ENCODE measurements at places on chromosomes 6 and 20.

DNA sequence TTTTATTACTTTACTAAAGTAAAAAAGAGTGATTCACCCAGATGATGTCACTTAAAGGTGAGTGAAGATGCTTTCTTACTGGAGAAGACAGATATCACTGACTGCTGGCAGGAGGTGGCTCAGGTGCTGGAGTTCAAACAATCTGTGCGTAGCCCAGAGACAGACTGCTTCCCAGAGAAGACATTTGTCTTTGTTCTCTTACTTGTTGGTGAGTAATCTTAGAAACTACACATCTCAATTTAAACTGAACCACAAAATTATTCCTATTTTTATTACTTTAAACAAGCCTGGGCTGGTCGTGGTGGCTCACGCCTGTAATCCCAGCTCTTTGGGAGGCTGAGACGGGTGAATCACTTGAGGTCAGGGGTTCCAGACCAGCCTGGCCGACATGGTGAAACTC is 92.2 kb downstream of the CEP162 start:
- H3K36me3 ChIP-seq = no peaks in the 10 kb centered on the region
- no peak overlapping the region for H3K4me3 ChIP-seq
- peaks cover 3% of the 10 kb centered on the region for H3K4me1 ChIP-seq
- H3K27me3 ChIP-seq = no peaks in the 10 kb centered on the region
- no peak overlapping the region for H3K27ac ChIP-seq
- no peak for DNase-seq

DNA sequence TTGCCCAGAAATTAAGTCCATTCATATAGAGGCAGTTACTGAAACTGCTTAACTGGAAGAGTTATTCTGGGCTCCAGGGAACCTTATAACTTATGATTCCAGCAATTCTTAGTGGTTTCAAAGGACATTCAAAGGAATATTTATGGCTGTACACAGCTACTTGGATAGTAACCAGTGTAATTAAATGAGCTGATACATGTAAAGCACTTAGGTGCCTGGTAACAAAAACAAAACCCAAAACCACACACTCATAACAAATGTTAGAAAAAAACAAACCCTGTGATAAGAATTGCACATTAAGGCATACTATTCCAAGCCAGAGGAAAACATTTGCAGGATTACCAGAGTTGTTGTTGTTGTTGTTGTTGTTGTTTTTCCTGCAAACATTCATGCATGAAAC is 51.5 kb downstream of the STK4 start:
- no peak for DNase-seq
- no peaks in the 10 kb centered on the region for H3K27me3 ChIP-seq
- no peaks in the 10 kb centered on the region for H3K36me3 ChIP-seq
- H3K4me3 ChIP-seq = no peak overlapping the region
- peaks cover 5% of the 10 kb centered on the region for H3K4me1 ChIP-seq

DNA sequence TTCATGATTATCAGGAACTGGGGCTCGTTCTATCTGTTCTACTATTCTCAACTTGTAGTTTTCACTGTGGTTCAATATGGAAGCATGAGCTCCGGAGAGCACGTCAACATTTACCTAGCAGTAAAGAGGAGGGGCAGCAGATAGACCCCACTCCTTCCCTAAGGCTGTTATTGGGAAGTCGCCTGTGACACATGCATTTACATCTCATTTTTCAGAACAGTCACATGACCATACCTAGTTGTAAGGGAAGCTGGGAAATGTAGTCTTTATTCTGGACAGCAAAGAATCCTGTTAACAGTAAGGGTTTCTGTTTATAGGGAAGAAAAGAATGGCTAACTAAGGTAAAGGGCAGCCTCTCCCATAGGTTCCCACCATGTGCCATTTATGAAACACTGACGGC is 158.3 kb downstream of the ZFP64 start:
- DNase-seq = peak; percentile 49
- no peak overlapping the region for H3K27ac ChIP-seq
- H3K4me3 ChIP-seq = no peak overlapping the region
- H3K4me1 ChIP-seq = no peaks in the 10 kb centered on the region
- H3K27me3 ChIP-seq = no peaks in the 10 kb centered on the region

- no peak overlapping the region for H3K27ac ChIP-seq
- no peaks in the 10 kb centered on the region for H3K27me3 ChIP-seq
- H3K4me3 ChIP-seq = no peak overlapping the region
- no peaks in the 10 kb centered on the region for H3K36me3 ChIP-seq
- no peaks in the 10 kb centered on the region for H3K4me1 ChIP-seq
Measured at GRCh38 chr6:108142240-108142639, 23.6 kb upstream of the NR2E1 start.

GRCh38 chr20:64188091-64188490 is 23.8 kb downstream of the MYT1 start:
- no peak overlapping the region for H3K4me3 ChIP-seq
- no peaks in the 10 kb centered on the region for H3K36me3 ChIP-seq
- DNase-seq = no peak
- H3K4me1 ChIP-seq = no peaks in the 10 kb centered on the region

DNA sequence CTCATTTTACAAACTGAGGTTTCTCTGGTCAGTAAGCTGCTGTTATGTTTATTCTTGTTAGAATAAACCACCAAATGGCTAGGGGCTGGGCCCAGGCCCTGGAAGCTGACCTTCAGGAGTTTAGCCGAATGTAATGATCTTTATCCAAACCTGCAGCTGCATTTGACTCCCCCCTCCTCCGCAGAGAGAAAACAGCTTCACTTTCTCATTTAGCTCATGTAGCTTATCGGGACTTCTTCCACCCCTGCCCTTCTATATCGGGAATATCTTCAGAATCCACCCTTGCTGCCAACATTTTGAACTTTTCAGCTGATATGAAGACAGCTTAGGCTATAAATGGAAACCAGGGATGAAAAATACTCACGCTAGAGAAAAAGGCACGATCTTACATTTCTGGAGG is 102.6 kb downstream of the ZMYND8 start:
- no peak overlapping the region for H3K27ac ChIP-seq
- H3K27me3 ChIP-seq = no peaks in the 10 kb centered on the region
- no peaks in the 10 kb centered on the region for H3K4me1 ChIP-seq
- H3K36me3 ChIP-seq = peaks cover 3% of the 10 kb centered on the region
- no peak for DNase-seq
- H3K4me3 ChIP-seq = no peak overlapping the region

GRCh38 chr20:63782521-63782971 is 43.0 kb downstream of the SLC2A4RG start:
- no peaks in the 10 kb centered on the region for H3K36me3 ChIP-seq
- H3K27me3 ChIP-seq = no peaks in the 10 kb centered on the region
- H3K27ac ChIP-seq = no peak overlapping the region
- H3K4me1 ChIP-seq = no peaks in the 10 kb centered on the region
- no peak for DNase-seq

GRCh38 chr6:19805129-19805481 is 32.1 kb upstream of the ID4 start:
- no peak overlapping the region for H3K4me3 ChIP-seq
- no peak for DNase-seq
- H3K27ac ChIP-seq = peak overlapping the region; percentile 94
- H3K4me1 ChIP-seq = no peaks in the 10 kb centered on the region
- no peaks in the 10 kb centered on the region for H3K36me3 ChIP-seq

- no peak for DNase-seq
- H3K36me3 ChIP-seq = no peaks in the 10 kb centered on the region
- H3K27ac ChIP-seq = no peak overlapping the region
- H3K4me3 ChIP-seq = no peak overlapping the region
- H3K4me1 ChIP-seq = no peaks in the 10 kb centered on the region
Measured at GRCh38 chr6:123091091-123091895, 95.3 kb downstream of the CLVS2 start.

GRCh38 chr6:38762848-38763247 is 47.7 kb downstream of the DNAH8 start:
- H3K36me3 ChIP-seq = no peaks in the 10 kb centered on the region
- H3K27me3 ChIP-seq = no peaks in the 10 kb centered on the region
- no peak overlapping the region for H3K27ac ChIP-seq
- H3K4me3 ChIP-seq = no peak overlapping the region
- no peaks in the 10 kb centered on the region for H3K4me1 ChIP-seq

DNA sequence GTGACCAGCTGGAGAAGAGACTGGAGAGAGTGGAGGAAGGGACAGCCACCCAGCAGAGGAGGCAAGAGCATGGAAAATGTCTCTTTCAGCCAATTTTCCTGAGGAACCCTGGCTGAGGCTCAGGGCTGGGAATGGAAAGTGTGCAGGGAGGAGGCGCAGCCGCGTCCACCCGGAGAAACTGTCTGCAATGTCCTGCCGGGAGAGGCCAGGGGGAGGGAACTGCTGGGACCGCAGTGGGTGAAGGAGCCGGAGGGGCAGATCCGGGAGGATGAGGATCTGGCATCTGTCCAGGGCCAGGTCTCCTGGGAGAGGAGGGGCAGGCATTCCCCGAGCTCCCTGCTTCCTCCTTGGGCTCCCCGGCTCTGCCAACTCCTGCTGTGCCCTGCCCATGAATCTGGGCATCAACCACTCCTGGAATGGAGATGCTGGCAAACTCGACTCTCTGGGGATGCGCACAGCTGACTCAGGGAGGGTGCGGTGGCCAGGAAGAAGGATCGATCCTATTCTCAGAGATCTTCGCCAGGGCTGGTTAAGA is 17.4 kb upstream of the HM13 start:
- no peaks in the 10 kb centered on the region for H3K36me3 ChIP-seq
- H3K27me3 ChIP-seq = no peaks in the 10 kb centered on the region

Measured in mesendoderm (in vitro differentiated cells).